Hematopoietic multipotent progenitor cell treated with erythropoietin and hydrocortisone succinate and interleukin-3 and kit ligand, for 6 days (in vitro differentiated cells): ENCODE measurements at places on chromosomes 12 and 14.

DNA sequence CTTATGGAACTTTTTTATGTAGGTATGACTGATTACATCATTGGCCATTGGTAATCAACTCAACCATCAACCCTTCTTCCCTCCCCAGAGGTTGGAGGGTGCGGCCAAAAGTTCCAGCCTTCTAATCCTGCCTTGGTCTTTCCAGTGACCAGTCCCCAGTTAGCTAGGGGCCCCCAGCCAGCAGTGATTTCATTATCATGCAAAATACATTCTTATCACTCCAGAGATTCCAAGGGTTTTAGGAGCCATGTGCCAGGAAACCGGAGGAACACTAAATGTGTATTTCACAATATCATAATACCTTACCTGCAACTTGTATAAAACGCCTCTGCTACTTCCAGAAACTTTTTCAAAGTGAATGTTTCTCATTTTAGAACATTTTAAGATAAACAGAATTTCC is 181.5 kb upstream of the PELI2 start:
- DNase-seq: no peak

- no peak for DNase-seq
Observed at GRCh38 chr12:69987579-69988091, 162.6 kb downstream of the MYRFL start.

GRCh38 chr12:89468648-89469326 is 55.8 kb downstream of the GALNT4 start:
- peak; percentile 62 for DNase-seq

DNA sequence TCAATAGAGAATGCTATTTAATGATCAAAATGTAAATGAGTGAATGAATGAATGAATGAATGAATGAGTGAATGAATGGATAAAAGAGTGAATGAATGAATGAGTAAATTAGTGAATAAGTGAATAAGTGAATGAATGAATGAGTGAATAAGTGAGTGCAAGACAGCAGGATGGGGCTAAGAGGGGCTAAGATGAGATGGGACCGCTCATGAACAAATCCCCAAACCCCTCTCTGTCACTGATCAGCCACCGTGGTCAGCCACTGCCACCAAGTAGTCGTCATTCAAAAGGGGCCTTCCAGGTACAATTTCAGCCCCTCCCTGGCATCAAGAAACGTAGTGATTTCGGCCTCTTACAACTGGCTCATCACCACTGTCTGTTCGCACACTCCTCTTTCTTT is 79.2 kb downstream of the BCL11B start:
- DNase-seq: no peak

- DNase-seq: peak; percentile 95
Observed at GRCh38 chr14:89416002-89416995, 734 bp downstream of the FOXN3 start.

DNA sequence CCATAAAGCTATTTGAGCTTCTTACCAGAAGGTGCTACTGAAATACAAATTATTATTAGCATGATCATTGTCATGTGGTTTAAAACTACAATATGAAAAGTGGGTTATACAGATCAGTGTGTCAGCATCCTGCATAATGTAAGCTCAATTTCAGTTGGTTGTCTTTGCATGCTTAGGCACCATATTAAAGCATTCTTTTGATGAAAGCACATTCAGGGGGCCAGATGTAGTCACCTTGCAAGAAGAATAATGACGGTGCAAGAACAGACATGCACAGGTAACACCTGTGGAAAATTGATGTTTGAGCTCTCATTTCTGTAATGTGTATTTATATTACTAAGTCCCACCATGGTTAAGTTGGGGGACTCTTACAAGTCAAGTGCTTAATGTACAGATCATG is 123.9 kb downstream of the PAX9 start:
- DNase-seq: no peak

- DNase-seq: peak; percentile 69
Observed at GRCh38 chr14:51219473-51220448, 20.3 kb upstream of the TMX1 start.

- DNase-seq: peak; percentile 44
Observed at GRCh38 chr12:109302358-109302757, 6.7 kb downstream of the FOXN4 start.

DNA sequence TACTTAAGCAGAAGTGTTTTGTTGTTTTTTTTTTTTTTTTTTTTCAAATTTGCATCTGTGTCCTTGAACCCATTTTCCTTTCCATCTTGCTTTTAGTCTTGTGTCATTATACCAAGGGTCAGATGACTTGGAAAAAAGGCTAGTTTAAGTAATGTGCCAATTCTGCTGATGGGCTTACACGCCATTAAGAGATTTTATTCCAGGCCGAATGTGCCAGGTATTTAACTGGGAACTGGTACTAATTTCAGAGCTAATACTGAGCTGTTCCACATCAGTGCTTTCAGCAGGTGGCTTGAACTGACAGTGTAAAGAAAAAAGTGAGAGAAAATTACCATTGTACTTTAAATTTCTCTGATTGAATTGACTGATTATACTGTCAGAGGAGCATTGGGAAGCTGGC is 224.9 kb downstream of the NPAS3 start:
- no peak for DNase-seq

DNA sequence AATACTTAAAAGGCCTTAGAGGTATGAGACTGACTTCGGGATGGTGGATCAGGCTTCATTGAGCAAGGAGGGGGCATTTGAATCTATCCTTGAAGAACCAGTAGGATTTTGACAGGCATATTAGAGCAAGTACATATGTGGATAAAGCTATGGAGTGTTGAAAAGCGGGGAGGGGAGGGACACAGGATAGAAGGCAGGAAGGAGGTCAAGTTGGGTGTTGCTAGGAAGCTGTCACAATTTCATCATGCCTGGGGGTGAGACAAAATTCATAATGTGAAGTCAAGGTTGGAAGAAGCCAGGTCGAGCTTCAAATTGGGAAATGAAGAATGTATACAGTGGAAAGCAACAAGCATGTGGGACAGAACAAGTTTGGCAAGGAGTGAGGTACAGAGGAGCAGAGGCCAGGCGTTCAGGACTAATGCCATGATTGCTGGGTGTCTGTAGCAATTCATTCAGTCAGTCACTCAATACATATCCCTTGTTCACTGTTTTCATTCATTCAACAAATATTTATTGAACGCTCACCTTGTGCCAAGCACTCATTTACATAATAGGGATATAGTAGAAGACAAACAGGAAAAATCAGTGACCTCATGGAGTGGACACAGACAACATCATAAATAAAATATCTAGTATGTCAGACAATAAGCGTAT is 58.3 kb upstream of the LTA4H start:
- no peak for DNase-seq

- peak; percentile 58 for DNase-seq
Observed at GRCh38 chr14:75259510-75259855, 19.1 kb upstream of the FOS start.

DNA sequence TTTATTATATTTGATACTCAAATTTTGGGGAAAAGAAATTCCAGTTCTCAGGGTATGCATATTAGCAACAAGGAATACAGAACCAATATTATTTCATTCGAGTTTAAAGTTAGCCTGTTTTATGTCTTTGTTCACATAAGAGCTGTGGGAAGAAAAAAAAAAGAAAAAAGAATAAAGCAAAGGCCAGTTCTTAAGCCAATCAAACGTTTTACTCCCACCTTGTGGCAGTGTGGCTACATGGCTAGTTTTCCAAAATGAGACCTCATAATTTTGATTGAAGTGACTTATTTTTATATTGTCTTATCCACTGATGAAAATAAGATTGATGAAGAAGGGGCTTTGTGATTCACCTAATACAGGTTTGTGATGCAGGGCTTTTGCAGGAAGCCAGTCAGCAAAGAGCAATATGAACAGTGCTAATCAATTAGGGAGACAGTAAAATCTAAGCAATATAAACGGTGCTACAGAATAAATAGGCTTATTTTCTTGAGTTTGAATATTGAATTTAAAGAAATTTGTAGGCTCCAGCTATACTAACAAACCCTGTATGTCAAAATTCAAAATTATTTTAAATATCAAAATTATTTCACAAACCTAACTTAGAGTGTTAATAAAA is 624.1 kb upstream of the FOXG1 start:
- peak; percentile 35 for DNase-seq

DNA sequence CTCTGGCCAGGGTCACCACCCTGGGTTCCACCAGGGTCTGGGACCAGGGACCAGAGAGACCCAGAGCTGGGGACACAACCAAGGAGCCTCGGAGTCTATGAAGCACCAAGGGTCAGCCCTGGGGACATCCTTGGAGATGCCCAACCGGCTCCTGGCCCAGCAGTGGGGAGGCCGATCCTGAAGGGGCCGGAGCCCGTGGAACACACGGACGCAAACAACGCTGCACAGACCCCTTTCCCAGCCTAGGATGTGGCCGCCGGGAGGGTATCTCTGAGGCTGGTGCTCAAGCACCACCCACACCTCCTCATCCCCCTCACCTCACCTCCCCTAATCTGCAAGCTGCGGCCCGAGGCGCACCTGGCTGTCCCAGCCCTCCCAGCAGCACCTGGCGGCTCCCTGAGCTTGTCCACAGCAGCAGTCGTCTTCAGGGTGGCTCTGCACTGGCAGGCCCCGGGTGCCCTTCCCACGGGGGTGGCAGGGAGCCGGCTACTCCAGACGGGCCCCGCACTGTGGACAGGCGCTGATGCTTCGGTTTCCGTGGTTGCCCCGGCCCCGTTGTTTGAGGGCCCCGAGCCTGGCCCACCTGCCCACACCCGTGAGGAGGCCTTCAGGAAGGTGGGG is 146.8 kb upstream of the C14orf180 start:
- no peak for DNase-seq

DNA sequence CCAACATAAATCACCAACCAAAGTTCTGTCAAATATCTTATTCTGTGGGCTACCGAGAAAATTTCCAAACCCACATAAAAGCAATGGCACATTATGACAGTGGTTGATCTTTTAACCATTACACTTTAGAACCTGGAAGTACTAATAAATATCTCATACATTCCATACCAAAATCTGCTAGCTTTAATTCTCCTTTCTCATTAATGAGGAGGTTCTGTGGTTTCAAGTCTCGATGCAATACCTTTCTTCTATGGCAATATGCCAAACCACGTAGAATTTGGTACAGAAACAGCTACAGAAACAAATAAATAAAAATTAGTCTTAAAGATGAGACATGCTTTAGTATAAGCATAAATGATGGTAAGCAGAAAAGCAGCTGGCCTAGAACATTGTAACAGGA is 100.7 kb downstream of the ELK3 start:
- DNase-seq: peak; percentile 59

- no peak for DNase-seq
Observed at GRCh38 chr12:83505586-83505985, 818.9 kb downstream of the TMTC2 start.

- no peak for DNase-seq
Observed at GRCh38 chr12:109432431-109432830, 44.7 kb downstream of the KCTD10 start.

DNA sequence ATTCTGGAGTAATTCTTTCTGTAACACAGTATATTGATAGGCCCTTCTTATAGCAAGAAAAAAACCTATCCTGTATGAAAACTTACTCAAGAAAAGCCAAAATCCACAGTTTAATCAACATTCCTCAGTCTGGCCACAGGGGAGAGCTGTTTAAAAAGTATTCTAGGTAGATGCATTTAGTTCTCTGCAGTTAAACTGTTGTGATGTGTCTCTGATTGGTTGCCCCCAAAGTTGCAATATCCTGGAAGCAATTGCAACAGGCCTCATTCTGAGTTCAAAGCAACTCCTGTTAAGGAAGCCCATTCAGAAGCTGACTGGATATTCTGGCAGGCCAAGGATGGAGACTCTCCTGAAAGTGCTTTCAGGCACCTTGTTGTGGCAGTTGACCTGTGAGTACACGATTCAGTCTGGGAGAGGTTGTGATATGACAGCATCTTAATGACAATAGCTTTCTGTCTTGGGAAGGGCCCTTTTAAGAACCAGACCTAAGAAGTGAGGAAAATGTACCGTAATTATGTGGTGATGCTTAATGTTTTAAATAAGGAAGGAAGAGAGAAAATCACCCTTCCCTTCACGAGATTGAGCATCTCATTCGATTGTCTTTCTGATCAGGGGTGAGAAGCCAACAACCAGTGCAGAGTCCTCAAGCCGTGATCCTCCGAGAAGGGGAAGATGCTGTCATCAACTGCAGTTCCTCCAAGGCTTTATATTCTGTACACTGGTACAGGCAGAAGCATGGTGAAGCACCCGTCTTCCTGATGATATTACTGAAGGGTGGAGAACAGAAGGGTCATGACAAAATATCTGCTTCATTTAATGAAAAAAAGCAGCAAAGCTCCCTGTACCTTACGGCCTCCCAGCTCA is 420.7 kb downstream of the DAD1 start:
- DNase-seq: peak; percentile 34

DNA sequence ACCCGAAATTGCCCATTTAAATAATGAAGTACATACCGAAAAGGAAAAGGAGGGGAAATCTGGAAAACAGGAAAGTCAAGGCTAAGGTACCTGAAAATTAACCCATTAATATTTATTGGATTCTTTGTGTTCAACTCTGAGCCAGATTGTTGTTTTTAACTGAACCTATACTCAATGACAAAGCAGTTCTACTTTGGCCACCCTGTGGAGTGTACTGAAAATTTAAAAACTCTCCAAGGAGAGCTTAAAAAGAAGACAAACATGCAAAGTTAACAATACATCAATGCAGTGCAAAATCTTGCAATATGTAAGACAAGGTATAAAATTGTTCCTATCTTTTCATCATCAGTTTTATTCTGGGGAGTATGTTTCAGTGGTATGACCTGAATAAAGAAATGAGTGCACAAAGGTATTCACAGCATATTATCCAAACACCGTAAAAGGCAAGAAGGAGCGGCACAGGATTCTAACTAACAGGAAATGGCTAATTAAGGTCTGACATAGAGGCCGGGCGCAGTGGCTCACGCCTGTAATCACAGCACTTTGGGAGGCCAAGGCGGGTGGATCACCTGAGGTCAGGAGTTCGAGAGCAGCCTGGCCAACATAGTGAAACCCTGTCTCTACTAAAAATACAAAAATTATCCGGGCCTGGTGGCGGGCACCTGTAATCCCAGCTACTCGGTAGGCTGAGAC is 1.7 kb downstream of the USP44 start:
- no peak for DNase-seq

- peak; percentile 96 for DNase-seq
Observed at GRCh38 chr14:24678801-24679247, 44.8 kb upstream of the GZMB start.

DNA sequence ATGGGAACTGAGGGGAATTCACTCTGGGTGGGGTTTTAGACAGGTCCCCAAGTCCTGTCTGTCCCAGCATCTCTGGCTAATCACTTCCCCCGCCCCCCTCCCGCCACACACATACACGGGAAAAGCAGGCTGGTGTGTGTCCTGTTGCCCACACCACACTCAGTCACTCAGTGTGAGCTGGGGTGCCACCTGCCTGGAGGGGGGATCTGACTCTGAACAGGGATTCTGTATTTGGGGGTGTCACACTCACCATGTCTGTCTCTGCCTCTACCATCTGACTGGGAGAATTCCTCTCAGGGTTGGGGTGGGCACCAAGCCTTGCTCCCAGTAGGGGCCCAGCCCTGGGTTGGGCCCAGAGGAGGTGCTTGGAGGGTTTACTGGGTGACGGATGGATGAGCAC is 31.1 kb downstream of the SH2B3 start:
- no peak for DNase-seq

- DNase-seq: peak; percentile 69
Observed at GRCh38 chr14:61280526-61281185, 482 bp downstream of the TMEM30B start.

GRCh38 chr12:124637163-124637562 is 69.8 kb upstream of the NCOR2 start:
- DNase-seq: no peak

GRCh38 chr12:97513950-97514349 is 51.3 kb downstream of the RMST start:
- no peak for DNase-seq

GRCh38 chr14:35594616-35595015 is 60.7 kb downstream of the INSM2 start:
- no peak for DNase-seq
